ENCODE measurements at places on chromosomes 12 and 14.

DNA sequence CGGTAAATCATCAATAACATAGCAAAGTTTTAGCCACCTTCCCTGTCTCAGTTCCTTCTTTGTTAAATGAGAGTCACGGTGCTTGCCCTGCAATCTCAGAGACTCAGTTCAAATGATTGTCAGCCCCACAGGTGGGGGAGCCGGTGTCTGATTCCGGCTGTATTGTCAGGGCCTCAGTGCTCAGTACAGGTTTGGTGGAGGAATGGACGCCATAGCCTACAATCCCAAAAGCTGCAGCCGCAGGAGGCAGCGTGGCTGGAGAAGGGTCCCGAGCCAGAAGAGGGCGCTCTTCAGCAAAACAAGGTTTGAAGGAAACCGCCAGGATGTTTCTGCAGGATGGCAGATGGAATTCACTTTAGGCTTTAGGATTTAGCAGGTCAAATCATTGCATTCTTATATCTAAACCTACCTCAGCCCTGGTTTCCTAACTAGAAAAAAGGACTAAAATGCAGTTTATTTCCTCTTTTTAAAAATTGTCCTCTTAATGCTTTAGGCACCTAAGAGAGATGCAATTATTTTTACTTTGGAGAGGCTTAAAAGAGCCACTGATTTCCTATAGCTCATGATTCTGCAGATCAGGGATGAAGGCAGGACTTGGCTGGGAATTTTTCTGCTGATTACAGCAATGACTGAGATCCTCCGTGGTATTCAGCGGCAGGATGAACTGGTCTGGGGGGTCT is 29.2 kb downstream of the FOS start:
- peak; percentile 71 for DNase-seq

GRCh38 chr12:121366063-121366459 is 13.8 kb upstream of the ANAPC5 start:
- DNase-seq: no peak

DNA sequence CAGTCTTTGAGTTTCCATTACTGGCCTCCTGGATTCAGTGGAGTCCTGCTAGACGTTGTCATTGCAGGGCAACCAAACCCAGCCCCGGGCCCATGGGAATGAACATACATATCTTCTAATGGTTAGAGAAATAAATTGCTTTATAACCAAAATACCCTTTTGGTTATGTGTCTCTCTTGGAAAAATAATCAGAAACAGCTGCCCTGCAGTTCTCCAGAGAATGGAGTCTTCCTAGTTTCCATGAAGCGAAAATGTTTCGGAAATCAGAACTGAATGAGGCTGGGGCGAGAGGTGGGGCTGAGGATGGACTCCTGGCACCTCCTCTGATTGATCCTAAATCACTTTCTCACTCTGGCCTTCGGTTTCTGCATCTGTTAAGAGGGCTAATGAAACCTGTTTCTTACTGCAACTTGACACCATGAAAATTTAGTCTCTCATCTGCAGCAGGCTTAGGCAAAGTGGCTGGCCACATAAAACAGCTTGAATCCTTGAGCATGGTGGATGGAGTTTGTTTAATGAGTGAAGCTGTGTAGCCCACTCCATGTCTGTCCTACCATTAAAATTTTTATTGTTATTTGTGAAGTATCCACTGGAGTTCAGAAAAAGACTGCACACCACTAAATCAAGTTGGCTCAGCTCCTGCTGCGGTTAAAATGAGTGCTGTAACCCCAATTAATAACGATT is 198.9 kb downstream of the CACNA1C start:
- no peak for DNase-seq

GRCh38 chr12:81147292-81147919 is 69.5 kb downstream of the ACSS3 start:
- DNase-seq: no peak

- DNase-seq: no peak
These were observed 1.5 kb upstream of the NANOG start for GRCh38 chr12:7787574-7788293.

GRCh38 chr14:68487805-68488590 is 304.9 kb downstream of the ZFP36L1 start:
- DNase-seq: no peak

DNA sequence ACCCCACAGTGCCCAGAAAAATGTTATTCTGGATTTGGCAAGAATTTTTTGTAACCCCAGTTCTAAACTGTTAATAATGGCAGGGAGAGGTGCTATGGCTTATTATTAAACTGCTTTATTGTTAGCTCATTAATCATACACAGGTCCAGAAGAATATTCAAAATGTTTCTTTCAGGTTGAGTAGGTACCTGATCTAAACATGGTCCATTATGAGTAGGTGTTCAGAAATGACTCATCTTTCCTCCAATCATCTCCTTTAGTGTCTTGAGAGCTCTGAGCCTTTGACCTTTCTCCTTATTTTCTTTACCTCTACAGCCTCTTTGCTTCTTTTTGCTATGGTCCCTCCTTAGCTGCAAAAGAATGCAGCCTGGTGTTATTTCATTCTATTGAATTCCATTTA is 211.0 kb upstream of the GARIN6 start:
- DNase-seq: no peak

GRCh38 chr12:4918950-4919660 is 9.4 kb downstream of the KCNA1 start:
- DNase-seq: no peak

DNA sequence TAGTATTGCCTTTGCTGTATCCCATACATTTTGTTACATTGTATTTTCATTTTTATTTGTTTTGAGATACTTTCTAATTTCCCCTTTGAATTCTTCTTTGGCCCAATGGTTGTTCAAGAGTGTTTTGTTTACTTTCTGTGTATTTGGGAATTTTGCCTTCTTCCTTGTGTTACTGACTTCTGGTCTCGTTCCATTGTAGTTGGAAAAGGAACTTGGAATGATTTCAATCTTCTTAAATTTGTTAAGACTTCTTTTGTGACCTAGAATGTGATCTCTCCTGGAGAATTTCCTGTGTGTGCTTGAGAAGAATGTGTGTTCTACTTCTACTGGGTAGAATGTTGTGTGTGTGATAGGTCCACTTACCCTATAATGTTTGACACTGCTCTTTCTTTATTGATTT is 304.4 kb upstream of the RTL1 start:
- no peak for DNase-seq

GRCh38 chr12:123096182-123096581 is 54.7 kb downstream of the PITPNM2 start:
- no peak for DNase-seq

- DNase-seq: no peak
These were observed 258.6 kb downstream of the KTN1 start for GRCh38 chr14:55838529-55839052.

- DNase-seq: no peak
These were observed 92.9 kb downstream of the ARMH4 start for GRCh38 chr14:58059126-58059525.

Data from CD4-positive, alpha-beta T cell treated with Interleukin-17A for 1 hour (primary cell).